ENCODE measurements at places on chromosomes 3 and 15.

DNA sequence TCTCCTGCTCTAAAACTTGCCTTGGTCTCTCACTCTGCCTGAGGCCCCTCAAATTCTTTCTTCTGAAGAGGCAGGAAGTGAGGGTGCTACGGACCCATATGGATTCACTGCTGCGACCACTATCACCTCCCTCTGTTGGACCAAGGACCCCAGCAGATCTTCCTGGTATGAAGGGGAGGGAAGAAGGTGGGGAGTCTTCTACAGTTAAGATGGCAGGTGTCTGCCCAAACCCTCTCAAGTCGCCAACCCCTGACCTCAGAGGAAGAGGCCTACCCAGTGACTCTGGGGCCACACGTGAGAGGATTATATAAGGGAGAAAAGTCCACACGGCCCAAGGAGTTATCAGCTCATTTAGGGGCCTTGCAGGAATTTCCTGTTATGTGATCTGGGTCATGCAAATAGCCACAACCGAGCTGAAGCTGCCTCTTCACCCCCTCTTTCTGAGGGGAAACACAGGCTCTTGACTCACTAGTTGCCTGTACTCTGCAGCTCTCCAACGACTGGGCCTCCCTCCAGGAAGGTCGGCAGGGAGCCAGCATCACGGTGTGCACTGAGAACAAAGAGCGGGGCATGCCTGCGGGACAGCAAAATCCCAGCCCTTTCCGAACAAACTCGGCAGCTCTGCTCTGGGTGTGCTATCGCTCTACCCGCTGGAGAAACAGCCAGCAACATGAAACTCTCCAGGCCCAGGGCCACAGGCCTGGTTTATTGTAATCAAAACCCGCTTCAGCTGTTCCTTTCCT is 116.0 kb downstream of the XXYLT1 start:
- peak; percentile 86 for DNase-seq

GRCh38 chr3:77052733-77053670 is 13.1 kb downstream of the ROBO2 start:
- DNase-seq, result no peak

- no peak for DNase-seq
These were observed 608.4 kb upstream of the CFAP20DC start for GRCh38 chr3:59658274-59658673.

DNA sequence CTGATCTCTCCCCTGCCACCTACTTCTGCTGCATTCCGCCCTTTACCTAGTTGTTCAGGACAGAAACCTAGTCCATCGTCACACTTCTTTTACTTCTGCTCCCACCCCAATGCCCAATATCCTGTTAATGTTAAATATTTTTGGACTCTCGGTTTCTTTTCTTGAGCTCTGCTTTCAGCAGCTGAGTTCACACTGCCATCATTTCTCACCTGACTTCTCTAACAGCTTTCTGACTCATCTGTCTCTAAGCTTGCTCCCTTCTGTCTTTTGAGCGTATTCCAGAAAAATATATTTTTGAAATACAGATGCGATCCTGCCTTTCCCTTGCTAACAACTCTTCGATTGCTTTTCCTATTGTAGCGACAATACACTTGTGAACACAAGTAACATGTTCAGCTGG is 183.4 kb downstream of the KLHL25 start:
- no peak for DNase-seq

DNA sequence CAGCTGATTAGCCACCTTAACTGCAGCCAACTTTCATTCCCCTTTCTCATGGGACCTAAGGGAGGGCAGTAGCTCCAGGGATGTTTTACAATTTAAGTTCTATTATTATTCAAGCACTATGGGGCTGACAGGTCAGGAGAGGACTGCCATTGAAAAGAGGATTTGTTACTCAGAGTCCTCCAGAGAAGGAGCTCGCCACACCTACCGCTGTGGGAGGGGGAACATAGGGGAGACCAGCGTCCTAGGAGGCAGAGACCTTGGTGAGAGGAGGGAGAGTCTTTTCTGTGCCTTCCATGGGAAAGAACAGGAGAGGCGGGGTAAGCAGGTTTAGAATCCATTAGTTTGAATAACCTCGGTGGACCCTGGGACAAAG is 14.4 kb downstream of the ATP10A start:
- no peak for DNase-seq

- DNase-seq, result no peak
These were observed 57.4 kb upstream of the ST3GAL6 start for GRCh38 chr3:98705694-98706093.

GRCh38 chr15:39243396-39243795 is 337.5 kb upstream of the THBS1 start:
- DNase-seq, result no peak

DNA sequence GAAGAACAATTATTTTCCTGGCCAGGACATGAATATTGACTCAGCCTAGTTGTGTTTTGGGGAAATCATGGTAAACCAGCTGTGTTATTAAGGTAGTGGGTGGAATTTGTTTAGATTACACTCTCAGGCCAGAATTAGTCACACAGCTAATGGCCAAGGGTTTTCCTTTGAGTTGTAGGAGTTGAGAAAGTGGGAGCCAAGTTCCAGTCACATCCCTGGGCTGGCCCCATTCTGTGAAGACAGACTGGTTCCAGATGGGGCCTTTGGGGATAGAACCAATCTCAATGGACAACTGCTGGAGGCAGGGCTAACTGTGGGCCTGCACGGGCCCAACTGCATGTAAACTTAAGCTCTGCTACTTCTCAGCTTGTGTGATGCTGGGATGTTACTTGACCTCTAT is 1.4 kb upstream of the RASL12 start:
- DNase-seq, result no peak

- peak; percentile 15 for DNase-seq
These were observed 241.0 kb downstream of the NSUN3 start for GRCh38 chr3:94303897-94304296.

DNA sequence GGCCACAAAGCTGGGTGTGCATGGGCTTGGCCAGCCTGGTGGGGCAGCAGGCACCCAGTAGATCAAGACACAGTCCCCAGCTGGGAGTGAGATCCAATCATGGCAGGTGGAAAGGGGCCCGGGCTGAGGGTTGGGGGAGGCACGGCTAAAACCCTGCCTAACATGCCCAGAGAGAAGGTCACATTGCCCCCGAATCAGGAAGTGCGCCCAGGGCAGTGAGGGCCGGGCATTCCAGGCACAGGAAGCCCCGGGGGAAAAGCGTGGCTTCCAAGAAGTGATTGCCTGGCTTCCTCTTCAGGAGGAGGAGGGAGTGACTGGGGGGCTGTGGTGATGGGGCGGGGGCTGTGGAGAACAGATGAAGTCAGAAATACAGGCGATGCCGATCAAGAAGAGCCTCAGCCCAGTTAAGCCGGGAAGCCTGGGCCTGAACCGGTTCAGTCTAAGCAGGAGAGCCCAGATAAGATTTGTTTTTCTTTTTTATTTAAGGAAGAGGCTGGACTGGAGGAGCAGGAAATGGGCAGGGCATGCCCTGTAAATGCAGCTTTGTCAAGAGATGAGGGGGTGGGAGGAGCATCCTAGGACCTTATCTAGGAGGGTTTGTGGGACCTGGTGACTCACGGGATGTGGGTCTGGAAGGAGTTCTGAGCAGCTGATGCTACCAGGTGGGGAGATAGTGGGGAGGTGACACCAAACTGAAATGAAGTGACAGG is 83.9 kb downstream of the CHSY1 start:
- DNase-seq, result no peak

DNA sequence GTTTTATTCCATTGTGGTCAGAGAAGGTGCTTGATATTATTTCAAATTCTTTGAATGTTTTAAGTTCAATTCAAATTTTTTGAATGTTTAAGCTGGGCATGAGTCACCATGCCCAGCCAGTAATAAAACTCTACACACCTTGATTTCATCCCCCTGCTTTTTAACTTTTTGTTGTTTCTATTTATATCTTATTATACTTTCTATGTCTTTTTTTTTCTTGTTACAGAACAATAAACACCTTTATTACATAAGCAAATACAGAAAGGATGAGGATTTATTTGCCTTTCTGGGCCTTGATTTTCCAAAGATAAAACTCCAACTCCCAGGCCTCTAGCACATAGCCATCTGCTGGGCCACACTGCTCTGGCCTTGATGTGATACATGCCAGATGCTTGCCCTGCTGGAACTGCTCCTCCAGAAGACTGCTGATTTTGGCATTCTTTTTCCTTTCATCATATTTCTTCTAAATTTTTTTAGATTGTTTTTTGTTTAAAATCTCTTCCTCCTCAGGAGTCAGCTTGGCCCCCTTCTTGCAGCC is 14.0 kb downstream of the DNAH12 start:
- no peak for DNase-seq

- DNase-seq, result no peak
These were observed 1.2 kb upstream of the DAZL start for GRCh38 chr3:16606398-16606797.

DNA sequence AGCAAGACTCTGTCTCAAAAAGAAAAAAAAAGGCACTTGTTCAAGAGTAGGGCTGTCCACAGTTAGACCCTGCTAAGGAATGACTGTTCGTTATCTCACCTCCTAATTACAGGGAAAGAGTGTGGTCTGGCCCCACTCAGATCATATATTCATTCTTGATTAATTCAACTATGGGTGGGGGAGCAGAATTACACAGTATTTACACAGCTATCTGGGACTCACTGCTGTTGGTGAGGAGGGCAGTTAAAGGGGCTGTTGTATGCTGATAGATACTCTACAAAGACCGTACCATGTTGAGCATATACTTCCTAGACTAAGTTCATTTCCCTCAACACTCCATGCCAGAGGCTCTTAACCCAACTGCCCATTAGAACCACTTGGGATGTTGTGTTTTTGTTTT is 3.8 kb upstream of the ZNF620 start:
- DNase-seq, result no peak

GRCh38 chr15:28875461-28876000 is 10.2 kb upstream of the APBA2 start:
- no peak for DNase-seq

- DNase-seq, result peak; percentile 41
These were observed 95.7 kb downstream of the NEDD4 start for GRCh38 chr15:55897560-55898336.

GRCh38 chr3:64681015-64681414 is 6.8 kb downstream of the ADAMTS9 start:
- no peak for DNase-seq

DNA sequence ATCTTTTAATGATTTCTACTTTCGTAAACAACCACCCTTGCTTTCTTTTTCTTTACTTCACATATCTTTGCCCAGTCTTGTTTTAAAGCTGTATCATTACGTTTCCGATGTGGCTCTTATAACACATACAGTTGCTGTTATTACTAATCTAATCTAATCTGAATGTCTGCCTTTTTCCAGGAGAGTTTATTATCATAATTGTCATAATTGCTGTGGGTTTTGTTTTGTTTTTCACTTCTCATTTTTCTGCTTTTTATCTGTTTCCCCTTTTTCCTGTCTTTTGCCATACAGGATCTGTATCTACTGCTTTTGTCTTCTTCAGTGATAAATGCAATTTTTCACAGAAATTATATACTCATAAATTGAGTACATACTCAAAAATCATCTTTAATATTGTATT is 24.9 kb downstream of the HACL1 start:
- no peak for DNase-seq

- no peak for DNase-seq
These were observed 234.8 kb upstream of the WNT5A start for GRCh38 chr3:55721716-55722484.

- DNase-seq, result no peak
These were observed 564 bp upstream of the PIGZ start for GRCh38 chr3:196969134-196969659.

DNA sequence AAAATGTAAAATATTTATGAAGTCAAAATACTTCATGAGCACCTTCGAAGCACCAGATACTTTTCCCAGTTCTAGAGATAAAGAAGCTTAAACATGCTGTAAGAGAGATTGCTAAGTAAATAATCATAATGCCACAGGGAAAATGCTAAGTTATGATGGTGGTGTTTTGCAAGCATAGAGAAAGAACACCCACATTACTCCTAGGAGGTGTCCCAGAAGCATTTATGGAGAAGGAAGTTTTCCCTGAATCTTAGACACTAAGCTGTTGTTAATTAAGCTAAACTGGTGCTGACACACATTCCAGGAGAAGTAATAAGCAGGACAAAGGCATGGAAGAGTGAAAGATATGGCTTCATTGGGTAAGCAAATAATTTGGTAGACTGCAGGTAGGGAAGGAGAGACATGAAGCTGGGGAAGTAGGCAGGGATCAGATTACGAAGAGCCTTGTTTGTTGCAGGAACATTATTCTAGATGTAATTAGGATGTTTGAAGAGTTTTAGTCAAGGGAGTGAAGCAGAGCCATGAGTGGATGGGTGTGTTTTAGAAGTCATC is 40.4 kb upstream of the CHMP2B start:
- DNase-seq, result no peak

DNA sequence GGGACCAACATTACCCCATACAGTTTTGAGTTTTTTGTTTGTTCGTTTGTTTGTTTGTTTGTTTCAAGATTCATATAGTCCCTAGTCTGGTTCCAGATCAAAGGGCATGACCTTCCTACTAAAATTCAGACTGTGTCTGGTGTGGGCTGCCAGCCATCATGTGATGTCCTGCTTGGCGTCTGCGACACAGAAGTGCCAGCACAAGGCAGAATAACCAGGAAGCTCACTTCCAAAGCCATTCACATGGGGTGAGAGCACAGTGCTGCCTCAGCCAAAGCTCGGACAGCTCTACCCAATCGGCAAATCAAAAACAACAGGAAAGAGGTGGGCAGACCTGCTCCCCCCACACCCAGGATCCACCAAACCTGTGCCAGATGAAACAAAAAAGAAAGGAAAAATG is 142.6 kb upstream of the THBS1 start:
- DNase-seq, result no peak

- DNase-seq, result no peak
These were observed 631.5 kb downstream of the PYDC2 start for GRCh38 chr3:192092388-192093005.

DNA sequence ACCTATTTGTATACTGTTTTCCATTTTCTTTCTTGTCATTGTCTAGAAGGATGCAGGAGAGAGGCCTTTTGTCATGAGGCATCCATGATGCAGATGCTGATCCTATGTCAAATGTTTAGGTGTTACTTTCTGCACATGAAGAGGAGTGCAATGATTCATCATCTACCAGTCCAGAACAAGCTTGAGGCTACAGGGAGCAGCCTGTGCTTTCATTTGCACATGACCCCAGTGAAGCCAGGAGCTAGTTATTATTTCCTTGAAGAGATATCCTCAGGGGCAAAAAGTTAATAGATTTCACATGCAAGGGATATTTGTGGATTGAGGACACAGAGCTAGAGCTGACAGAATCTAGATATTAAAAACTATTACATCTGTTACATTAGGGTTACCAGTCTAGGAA is 204.4 kb upstream of the TGFBR2 start:
- peak; percentile 25 for DNase-seq
